ENCODE measurements at places on chromosomes 4 and X.

- peak; percentile 8 for DNase-seq
Measured at GRCh38 chr4:98573791-98574190, 84.6 kb downstream of the TSPAN5 start.

DNA sequence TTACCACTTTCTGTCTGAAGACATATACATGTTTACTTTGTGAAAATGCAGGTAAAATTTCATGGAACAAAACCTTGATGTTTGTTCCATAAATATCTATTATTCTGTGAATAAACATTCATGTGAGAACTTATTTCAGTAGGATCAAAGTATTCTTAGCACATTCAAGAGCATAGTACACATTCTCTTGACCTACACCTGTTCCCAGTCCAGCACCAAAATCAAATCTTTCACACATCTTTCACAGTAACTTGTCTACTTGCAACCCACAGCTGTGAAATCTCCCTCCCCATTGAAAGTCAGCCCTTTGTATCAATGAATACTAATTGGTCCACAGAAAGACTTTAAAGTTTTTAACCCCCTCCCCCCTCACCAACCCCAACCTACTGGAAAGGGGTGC lies 283.2 kb downstream of the GPC3 start:
- no peak for DNase-seq

DNA sequence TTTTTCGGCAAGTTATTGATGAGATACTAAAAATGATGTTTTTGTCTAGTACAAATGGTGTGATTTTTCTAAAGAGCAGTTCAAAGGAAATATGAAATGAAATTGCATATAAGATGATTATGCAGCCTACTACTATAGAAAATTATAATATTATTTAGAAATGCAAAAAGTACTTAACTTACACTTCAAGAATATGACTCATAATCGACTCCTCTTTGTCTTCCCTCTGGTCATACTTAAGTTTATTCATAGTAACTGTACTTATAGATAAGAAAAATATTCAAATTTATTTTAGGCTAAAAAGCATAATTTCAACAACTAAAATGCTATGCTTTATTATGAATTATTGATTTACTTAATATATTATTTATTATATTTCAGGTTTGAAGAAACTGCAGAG lies 33.2 kb downstream of the CEP44 start:
- peak; percentile 17 for DNase-seq

GRCh38 chrX:2500091-2500802 lies 529 bp downstream of the DHRSX start:
- DNase-seq: peak; percentile 33

- no peak for DNase-seq
Measured at GRCh38 chr4:31194823-31195222, 474.7 kb downstream of the PCDH7 start.

DNA sequence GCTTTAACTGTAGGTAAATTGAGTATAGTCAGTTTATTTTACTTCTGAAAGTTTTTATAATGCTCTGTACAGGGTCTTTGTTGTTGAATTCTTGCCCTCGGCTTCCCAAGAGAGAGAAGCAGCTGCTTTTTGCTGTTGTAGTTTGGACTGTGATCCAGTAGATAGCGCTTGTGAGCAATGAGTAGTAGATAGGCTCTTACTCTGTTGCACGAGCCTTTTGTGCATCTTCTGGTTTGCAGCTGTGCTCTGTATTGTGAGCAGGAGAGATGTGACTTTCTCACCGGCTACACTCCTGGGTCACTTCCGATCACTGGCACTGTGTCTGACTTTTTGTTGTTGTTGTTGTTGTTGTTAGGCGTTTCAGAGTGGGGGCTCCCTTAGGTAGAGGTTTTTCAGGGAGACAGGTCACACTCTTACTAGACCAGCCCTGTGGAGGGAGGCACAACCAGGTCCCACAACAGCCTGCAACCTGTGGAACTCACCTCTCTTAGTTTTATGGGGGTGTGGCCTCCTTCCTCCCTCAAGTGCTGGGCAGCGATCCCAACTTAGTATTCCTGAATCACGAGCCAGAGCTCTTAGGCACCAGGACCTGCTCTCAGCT lies 822.1 kb upstream of the GALNTL6 start:
- DNase-seq: no peak

DNA sequence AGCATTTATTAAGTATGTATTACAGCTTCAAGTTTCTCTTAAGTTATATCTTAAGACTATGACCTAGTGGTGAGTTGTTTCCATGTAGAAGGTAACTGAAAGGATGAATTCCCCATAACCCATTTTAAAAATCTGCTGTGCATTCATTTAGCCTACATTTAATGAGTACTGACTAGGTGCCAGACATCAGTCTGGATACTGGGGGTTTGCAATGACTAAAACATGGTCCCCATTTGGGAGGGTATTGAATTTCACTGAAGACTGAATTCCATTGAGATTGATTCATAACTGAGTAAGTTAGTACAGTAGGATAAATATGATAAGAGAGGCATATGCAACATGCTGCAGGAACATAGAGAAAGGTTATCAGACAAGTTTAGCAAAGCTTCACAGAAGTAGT lies 241.5 kb downstream of the FRAS1 start:
- DNase-seq: no peak

GRCh38 chr4:73019462-73020047 lies 50.0 kb downstream of the COX18 start:
- peak; percentile 34 for DNase-seq

GRCh38 chr4:174717828-174718227 lies 111.2 kb downstream of the GLRA3 start:
- DNase-seq: no peak

- DNase-seq: no peak
Measured at GRCh38 chr4:141352909-141353525, 132.3 kb downstream of the ZNF330 start.

- DNase-seq: no peak
Measured at GRCh38 chr4:179071131-179071530, 1628.9 kb upstream of the AGA start.

DNA sequence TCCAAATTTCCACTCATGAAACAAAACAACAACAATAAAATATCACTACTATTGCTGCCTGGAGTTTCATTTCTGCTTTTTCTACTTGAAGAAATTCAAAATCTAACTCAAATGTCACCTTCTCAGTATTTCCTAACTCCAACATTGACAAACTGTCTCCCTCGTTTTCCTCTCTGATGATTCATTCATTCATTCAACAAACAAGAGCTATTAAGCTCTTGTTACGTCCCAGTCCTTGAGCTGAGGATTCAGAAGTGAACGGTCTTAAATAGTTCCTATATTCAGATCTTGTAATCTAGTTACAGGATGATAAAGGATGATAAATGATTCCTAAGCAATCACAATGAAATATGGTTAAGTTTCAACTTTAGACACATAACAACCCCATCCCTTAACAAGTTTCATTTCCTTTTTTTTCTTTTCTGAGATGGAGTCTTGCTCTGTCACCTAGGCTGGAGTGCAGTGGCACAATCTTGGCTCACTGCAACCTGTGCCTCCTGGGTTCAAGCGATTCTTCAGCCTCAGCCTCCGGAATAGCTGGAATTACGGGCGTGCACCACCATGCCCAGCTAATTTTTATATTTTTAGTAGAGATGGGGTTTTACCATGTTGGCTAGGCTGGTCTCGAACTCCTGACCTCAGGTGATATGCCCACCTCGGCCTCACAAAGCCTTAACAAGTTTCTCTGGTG lies 1.7 kb downstream of the SLC9B2 start:
- no peak for DNase-seq

GRCh38 chr4:8121292-8122015 lies 37.2 kb downstream of the ABLIM2 start:
- no peak for DNase-seq

DNA sequence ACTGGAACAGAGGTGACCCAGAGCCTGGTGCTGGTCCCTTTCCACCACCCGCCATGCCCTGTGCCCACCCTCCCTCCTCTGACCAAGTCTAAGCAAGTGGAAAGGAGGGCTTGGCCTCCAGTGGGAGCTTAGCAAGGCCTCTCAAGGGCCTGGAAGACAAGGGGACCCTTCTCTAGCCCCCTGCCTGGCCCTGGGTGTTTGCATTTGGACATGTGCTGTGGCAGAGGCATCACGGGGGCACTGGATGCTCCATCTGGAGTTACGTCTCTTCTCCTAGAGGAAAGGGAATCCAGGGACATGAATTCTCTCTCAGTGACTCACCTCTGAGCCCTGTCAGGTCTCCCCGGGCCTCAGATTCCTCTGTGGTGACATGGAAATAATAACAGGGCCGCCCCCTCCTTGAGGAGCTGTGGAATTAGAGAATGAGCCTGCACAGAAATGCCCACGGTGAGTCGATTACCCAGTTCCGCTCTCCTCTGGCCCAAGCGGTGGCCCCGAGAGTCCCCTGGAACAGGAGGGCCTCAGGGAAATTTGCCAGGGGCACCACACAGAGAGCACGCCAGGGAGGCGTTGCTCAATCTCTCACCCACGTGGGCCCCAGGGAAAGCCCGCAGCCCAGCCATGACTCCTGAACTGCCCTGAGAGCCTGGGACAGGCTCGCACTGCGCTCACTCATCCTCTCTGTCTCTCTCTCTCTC lies 189.6 kb downstream of the BCOR start:
- peak; percentile 79 for DNase-seq

- no peak for DNase-seq
Measured at GRCh38 chr4:168138143-168138542, 45.8 kb downstream of the ANXA10 start.

- DNase-seq: peak; percentile 39
Measured at GRCh38 chr4:113411496-113411938, 350.0 kb downstream of the CAMK2D start.

DNA sequence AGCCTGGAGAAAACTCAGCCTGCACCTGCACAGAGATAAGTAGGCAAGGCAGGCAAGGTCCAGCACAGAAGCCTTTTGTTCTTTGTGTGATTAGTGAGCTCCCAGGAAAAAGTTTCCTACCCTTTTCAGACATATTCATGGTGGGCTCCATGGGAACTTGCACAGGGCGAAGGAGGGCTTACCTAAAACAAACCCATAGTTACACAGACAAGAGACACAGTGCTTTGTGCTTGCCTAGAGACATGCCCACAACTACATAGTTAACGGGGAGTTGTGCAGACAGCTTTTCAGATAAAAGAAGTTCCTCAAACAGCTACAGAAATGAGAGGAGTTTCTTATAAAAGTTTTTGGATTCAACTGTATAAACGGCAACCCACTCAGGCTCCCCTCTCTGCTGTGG lies 180.5 kb downstream of the GLUD2 start:
- DNase-seq: no peak

DNA sequence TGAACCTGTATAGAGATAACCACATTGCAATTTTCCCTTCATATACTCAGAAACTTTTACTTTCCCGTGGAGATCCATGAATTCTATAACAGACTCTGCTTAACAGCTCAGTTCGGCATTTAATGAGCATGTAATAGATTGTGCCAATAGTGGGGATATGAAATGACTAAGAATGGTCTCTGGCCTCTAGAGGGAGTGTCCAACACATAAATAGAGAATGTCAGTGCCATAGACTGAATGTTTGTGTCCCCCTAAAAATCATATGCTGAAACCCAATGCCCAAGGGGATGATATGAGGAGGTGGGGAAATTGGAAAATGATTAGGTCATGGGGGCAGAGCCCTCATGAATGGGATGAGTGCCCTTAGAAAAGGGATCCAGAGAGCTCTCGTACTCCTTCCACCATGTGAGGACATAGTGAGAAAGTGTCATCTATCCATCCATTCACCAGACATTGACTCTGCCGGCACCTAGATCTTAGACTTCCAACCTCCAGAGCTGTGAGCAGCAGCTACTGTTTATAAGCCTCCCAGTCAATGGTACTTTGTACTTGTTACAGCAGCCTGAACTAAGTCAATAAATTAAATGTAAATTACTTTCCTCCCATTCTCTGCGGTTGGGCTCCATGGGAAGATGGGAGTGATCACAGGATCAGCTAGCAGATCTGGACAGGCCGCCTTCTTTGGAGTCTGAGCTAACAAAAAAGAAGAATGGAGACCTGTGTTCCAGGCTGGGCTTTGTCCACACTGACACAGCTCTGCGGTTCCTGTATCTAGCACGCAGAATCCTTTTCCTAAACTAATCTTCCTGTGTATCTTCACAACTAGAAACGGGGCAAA lies 28.1 kb upstream of the HPSE start:
- peak; percentile 29 for DNase-seq

- no peak for DNase-seq
Measured at GRCh38 chr4:85580489-85580888, 105.5 kb downstream of the ARHGAP24 start.

- no peak for DNase-seq
Measured at GRCh38 chr4:88690355-88690754, 7.3 kb downstream of the NAP1L5 start.

- DNase-seq: no peak
Measured at GRCh38 chr4:76600447-76600846, 165.4 kb downstream of the SHROOM3 start.

- DNase-seq: no peak
Measured at GRCh38 chr4:33149658-33150524, 2429.7 kb downstream of the PCDH7 start.

GRCh38 chr4:188154668-188155405 lies 15.6 kb downstream of the TRIML1 start:
- no peak for DNase-seq

GRCh38 chr4:11483046-11483445 lies 54.4 kb upstream of the HS3ST1 start:
- DNase-seq: no peak

DNA sequence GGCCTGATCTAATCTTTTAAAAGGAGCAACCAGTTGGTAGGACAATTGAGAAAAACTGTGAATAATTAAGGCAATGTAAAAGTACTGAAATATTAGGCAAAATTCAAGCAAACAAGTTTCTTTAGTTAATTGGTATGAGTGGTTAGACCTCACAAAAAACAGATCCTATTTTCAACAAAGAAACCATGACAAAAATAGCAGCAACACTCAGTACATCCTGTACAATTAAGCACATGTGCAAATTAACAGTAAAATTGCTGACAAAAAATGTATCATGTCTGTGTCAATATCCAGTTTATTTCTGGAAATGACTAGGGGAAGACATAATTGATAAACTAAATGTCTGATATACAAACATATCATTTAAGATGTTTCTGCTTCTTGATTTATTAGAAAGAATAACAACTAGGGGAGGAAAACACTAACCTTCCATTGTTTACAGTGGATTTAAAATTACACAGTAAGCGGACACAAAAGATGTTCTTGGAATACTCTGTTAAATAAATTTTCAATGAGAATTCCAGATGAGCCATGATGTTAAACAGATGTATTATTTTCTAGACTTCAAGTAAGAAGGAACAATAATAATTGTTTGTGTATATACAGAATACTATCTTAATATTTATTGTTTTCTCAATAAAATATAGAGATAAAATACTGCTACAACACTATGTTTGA lies 638.9 kb downstream of the SPRY1 start:
- no peak for DNase-seq

DNA sequence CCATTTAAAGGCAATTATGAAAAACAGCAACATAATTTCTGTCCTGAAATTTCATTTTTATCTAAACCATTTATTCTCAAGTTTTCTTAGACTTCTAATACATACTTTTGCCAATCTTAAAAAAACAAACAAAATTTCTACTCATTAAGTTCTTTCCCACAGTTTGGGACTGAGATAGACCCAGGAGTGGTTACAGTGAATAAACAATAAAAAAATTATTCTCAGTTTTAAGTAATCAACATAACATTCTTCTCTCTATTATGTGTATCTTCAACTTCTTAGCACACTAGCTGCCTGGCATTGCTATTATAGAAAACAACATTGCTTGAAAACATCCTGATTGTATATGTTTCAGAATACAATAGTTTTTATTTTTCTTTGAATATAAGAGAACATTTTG lies 532.8 kb downstream of the IL15 start:
- no peak for DNase-seq

- no peak for DNase-seq
Measured at GRCh38 chr4:137647375-137647774, 115.1 kb upstream of the PCDH18 start.
